ENCODE measurements at places on chromosomes 1 and 21. TPM values are rescaled to one million over a fixed set of nuclear protein-coding genes. Genes with fewer than 3 reads are reported as not detected.

CNR2 gene
- not detected for total RNA-seq

CSRP1 gene
- 16.8 TPM for total RNA-seq

- DNase-seq, result no peak
Observed at GRCh38 chr1:42168763-42169162, 4.2 kb upstream of the GUCA2A start.

DNA sequence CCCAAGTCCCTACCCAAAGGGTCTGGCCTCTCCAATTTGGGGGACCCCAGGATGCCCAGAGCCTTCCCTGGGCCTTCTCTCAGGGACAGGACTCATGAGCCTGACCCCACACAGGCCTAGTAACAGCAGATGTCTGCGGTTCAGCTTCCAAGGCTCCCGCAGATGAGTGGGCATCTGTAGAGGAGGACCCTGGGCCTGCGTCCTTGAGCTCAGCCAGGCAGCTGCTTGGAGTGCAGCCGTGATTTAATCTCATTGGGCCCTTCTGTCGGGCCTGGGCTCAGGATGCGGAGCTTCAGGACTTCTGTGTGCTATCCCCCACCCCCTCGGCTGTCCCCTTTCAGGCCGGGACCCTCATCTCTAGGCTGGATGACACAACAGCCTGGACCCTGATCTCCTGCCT is 35.4 kb downstream of the IGSF21 start:
- no peak for DNase-seq

DNA sequence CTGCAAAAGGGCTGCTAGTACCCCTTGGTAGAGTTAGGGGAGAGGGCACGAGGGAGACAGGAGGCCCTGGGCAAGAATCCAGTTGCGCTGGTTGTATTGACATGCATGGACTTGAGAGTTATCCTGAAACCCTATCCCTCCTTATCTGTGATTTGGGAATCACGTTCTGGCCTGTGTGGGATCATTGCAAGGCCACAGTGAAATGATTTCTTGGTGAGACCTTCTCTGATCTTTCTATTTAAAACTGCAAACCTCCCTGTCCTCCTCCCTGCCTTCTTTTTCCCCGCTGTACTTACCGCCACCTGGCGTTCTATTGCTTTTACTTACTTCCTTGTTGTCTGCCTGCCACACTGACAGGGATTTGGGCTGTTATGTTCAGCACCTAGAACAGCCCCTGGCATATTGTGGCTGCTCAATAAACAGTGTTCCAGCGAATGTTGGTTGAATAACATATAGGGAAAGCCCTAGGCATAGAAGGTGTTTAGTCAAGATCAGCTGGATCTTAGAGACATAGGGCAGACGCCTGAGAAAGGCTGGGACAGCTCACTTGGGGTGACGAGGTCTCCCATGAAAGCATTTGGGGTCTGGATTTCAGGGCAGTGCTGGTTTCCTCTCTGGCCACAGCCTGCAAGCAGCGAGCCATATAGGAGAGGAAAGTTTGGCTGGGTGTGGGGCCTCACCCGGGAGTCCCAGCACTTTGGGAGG is 25.6 kb downstream of the ALPL start:
- DNase-seq, result no peak
